ENCODE measurements at places on chromosomes 11 and 22.

GRCh38 chr11:73542175-73542574 lies 55.7 kb downstream of the FAM168A start:
- DNase-seq: no peak

GRCh38 chr11:122399375-122399774 lies 256.1 kb upstream of the UBASH3B start:
- DNase-seq: no peak

DNA sequence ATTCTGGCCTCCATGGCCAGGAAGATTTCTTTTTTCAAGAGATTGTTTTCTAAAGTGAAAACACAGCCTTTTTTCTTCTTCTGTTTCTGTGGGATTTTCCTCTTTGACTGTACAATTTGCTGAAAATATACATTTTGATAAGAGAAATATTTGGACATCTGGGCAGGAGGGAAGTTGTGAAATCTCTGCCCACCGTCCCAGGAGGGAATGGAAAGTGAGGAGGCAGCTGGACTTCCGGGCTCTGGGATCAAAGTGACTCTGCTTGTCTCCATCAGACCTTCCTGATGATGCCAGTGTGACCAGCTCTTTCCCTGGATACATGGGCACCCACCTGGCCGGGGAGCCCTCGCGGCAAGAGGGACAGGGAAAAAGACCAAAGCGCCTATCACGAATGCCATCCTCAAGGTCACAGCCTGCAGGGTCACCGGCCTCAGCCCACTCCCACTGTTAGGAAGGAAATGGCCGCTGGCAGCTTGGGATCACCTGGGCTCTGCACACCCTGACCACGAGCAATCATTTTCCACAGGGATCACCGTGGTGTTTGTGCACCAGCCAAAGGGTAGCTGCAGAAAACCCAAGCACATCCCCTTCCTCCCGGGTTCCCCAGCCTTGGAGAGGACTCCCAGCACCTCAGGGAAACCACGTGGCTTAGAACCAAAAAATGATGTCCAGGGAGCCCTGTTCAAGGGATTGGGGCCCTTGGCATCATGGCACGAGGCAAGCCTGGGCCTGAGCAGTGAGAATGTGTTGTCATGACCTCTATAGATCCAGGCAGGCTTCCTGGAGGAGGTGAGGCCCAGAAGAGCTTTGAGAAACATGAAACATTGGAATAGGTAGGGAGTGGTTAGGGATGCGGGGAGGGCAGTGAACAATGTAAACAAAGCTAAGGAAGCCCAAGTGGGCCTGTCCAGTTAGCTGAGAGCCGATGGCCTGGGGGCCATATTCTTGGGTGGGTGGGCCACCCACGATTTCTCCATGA lies 29.1 kb upstream of the CCND1 start:
- no peak for DNase-seq

DNA sequence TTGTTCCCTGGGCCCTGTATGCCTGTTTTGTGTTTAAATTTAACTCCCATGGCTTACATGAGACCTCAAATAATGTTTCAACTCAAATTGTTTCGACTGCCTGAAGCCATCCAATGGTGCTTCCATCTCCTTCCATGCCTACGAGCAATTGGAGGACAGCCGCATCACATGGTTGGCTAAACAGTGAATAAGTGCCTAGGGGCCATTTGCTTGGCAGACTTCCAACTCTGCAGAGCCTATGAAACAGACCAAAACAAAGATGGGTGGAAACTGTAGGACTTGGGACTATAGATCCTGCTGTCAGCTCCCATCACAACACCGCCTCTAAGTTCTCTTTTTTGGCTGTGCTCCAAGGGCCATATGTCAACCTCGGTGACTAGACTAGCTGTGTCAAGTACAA lies 84.1 kb downstream of the PARVA start:
- no peak for DNase-seq

DNA sequence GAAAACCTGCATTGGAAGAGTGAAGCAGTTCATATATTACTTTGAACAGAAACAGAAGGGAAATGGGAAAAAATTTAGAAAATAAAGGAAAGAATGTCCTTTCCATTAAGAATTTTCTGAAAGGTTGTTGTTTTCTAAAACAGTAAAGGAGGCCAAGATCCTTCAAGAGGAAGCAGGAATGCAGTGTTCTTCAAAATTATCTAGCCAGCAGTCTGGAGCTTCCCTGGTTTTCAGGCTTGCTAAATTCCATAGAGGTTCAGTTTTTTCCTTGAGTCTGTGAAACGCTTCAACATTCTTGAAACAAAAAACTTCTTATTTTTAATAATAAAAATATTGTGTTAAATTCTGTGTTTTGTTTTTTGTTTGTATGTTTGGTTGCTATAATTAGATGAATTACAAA lies 189.0 kb upstream of the ANO3 start:
- DNase-seq: no peak

DNA sequence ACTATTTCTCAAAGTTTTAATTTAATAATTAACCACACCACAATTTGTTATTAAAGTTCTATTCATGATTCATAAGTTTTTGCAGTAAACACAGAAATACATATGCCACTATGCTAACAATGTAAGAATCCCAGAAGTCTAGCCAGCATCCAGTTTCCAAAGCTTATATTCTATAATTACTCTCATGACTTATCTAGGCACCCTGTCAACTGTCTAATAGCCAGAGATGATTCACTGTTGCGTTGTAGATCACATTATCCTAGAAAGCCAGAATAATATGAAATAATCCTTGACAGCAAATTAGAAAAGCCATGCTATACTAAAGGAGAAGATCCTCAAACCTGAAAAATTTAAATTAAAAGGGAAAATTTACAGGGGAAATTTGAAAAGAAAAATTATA lies 141.0 kb downstream of the SOX6 start:
- DNase-seq: no peak

- DNase-seq: no peak
Observed at GRCh38 chr11:17537261-17537660, 7.0 kb downstream of the USH1C start.

GRCh38 chr22:41757502-41757901 lies 43.0 kb upstream of the CCDC134 start:
- DNase-seq: no peak

DNA sequence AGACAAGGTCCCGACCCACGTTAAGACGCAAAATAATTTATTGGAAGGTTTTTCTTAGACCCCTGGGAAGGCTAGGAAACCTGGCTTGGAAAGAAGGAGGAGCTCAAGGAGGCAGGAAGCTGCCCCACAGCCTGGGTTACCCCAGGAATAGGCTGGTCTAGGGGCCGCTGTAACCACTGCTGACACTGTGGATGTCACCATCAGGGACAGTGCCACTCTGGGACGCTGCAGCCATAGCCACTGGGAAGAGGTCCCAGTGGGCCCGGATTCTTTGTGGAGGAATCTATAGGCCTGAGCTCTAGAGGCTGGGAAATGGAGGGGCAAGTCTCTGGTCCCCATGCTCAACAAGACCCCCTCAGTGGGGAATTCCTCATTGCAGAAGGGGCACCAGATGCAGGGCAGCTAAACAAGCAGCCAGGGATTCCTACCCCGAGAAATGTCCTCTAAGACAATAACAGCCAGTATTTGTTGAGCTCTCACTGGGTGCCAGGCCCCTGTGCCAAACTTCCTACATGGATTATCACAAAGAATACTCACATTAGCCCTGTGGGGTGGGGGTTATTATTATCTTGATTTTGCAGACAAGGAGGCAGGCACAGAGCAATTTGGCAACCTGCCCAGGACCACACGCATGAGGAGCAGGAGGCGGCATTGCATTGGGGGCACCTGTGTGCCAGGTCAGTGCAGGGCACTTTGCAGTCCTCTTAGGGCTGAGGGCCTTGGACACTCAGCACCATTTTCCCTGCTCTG lies 19.5 kb upstream of the CHKA start:
- no peak for DNase-seq

- DNase-seq: no peak
Observed at GRCh38 chr11:111980062-111980461, 42.9 kb downstream of the DIXDC1 start.

GRCh38 chr11:118911880-118912741 lies 13.6 kb downstream of the BCL9L start:
- DNase-seq: no peak

- DNase-seq: no peak
Observed at GRCh38 chr11:17702876-17703275, 16.5 kb upstream of the MYOD1 start.

DNA sequence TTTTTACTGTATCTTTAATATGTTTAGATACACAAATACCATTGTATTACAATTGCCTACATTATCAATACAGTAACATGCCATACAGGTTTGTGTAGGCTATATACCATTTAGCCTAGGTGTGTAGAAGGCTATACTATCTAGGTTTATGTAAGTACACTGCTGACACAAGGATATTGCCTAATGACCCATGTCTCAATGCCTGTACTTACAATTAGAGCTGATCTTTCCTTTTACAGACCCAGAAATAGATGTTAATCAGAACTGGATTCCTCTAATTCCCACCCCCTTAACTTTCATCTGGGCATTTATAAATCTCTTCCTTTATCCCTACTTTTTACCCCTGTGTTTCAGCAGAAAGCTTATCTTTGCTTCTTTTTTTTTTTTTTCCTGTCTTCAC lies 229.5 kb downstream of the METTL15 start:
- DNase-seq: no peak

DNA sequence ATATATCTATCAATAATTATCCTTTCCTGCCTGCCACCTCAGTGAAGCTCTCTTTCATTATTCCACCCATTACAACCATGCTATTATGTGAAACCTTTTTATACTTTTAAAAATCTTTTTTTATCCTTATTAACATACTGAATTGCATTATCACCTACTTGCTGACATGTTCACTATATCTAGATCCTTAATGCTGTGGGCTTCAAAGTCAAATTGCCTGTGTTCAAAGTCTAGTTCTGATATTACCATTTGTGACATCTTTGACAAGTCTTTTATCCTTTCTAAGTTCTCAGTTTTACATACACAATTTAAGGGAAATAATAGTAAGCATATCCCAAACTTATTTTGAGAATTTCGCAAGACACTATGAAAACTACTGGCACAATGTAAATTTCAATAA lies 2239.4 kb downstream of the LRRC4C start:
- no peak for DNase-seq

DNA sequence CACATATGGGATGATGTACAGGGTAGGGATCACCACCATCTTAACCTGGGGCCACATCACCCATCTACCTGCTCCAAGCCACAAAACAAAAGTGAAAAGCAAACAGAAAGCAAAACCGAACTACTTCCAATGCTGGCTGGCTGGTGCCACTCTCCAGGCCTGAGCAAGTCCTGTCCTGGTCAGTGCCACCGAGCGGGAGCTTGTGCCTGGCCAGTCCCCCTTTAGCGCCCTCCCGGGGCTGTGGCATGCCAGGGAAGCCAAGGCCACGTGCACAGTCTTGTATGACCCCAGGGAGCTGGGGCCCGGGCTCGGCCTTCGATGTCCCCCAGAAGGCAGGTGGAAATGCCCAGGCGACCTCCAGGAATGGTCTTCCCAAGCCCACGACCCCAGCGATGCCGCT lies 17.9 kb upstream of the NAP1L4 start:
- DNase-seq: no peak

GRCh38 chr11:34540870-34541269 lies 27.3 kb upstream of the ELF5 start:
- DNase-seq: no peak

- no peak for DNase-seq
Observed at GRCh38 chr11:116485425-116485824, 287.4 kb downstream of the BUD13 start.

- DNase-seq: no peak
Observed at GRCh38 chr11:82682003-82682751, 51.5 kb downstream of the FAM181B start.

DNA sequence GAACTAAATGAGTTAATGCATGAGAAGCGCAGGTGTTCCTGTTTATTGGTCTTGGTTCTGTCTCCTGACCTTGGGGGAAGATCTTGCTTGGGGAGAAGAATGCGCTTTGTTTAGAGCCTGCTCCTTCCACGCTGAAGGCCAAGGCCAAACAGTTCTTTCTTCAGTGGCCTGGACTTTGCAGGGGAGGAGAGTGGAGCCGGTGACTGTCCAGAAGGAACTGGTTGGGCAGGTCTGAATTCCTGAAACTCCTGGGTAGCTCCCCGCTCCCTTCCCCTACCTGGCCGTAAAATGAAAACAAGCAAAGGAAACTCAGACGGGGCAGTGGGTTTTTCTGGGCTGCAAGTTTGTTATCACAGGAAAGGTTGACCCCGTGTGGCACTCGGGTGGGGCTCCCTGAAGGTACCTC lies 3.6 kb downstream of the ARHGAP8 start:
- no peak for DNase-seq

DNA sequence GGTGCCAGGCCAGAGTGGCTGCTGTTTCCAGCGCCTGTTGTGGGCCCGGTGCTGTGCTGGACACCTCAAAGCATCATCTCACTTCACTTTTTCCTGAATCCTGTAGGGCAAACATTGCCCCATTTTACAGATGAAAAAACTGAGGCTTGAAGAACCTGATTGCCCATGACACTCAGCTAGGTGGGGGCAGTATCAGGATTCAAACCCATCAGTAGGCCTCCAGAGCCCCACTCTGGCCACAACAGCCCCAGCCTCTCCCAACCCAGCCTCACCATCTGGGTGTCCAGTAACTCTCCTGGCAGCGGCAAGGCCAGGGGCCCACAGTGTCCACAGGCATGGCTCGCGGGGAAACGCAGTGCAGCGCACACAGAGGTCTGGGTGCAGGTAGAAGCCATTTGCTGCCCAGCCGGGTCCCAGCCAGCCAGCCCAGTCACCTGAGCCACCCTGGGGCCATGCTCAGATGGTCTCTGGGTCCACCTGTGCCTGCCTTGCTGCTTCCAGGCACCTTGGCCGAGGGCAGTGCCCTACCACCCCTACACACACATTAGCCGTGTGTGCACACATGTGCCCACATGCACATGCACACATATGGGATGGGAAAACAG lies 11.5 kb downstream of the SLC22A12 start:
- DNase-seq: no peak

DNA sequence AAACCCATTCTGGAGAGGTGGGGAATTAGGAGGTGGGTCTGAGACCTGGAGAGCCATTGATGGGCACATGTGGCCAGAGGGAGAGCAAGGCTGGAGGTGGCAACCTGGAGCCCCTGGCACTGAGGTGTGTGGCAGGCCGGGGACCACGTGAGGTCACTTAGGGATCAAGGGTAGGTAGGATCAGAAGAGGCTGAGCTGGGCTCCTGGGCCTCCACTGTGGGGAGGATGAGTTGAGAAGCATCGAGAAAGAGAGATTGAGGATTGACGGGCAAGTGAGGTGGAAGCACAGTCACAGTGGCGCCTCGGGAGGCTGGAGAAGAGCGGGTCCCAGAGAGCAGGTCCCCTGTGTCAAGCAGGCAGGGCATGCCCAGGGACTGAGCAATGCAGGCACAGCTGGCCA lies 4.1 kb downstream of the GNAZ start:
- DNase-seq: no peak

- DNase-seq: no peak
Observed at GRCh38 chr22:49347376-49347775, 480.3 kb downstream of the BRD1 start.

All from NCI-H187 treated with DMSO at 0.1 percent for 48 hours (cell line).